ENCODE measurements at places on chromosomes 3 and 15. TPM values are rescaled to one million over a fixed set of nuclear protein-coding genes. Genes with fewer than 3 reads are reported as not detected.

Gene ARGFX
- not detected for total RNA-seq

Gene PLSCR2
- total RNA-seq, result 0.61 TPM

GRCh38 chr3:5136919-5137429, 14.9 kb downstream of the ARL8B start:
- no peak overlapping the region for H3K4me3 ChIP-seq
- H3K27ac ChIP-seq, result peak overlapping the region; percentile 94
- no peaks in the 10 kb centered on the region for H3K36me3 ChIP-seq
- peaks cover 41% of the 10 kb centered on the region for H3K4me1 ChIP-seq
- DNase-seq, result peak; percentile 60

Gene AHSG
- total RNA-seq, result not detected

Gene TSC22D2
- total RNA-seq, result 48.5 TPM

- no peak for DNase-seq
- H3K27me3 ChIP-seq, result peaks cover 54% of the 10 kb centered on the region
- peaks cover 83% of the 10 kb centered on the region for H3K4me1 ChIP-seq
Observed at GRCh38 chr15:76338486-76339304, 2.1 kb downstream of the ISL2 start.

Gene SKOR1
- 0.32 TPM for total RNA-seq

- DNase-seq, result no peak
- H3K27me3 ChIP-seq, result no peaks in the 10 kb centered on the region
- no peak overlapping the region for H3K4me3 ChIP-seq
- H3K36me3 ChIP-seq, result no peaks in the 10 kb centered on the region
- no peaks in the 10 kb centered on the region for H3K4me1 ChIP-seq
Observed at GRCh38 chr3:130488288-130488687, 28.7 kb upstream of the COL6A6 start.

DNA sequence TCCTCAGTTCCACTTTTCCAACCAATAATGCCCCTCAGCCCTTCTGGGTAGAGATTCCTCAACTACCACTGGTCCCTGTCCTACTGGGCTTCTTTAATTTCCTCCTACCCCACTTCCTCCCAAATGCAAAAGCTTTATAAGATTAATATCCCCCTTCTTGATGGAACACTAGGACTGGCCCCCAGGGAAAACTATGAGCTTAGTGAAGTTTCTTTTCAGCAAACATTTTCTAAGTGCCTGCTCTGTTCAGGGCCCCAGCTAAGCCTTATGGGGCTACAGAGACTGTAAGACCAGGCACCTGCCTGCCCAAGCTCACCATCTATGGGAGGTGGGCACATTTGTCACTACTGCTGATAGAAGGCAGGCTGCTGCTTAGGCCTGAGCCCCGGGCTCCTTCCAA, 79.4 kb downstream of the RPLP1 start:
- no peak for DNase-seq
- H3K4me3 ChIP-seq, result no peak overlapping the region
- H3K36me3 ChIP-seq, result no peaks in the 10 kb centered on the region
- H3K4me1 ChIP-seq, result no peaks in the 10 kb centered on the region
- no peak overlapping the region for H3K27ac ChIP-seq

DNA sequence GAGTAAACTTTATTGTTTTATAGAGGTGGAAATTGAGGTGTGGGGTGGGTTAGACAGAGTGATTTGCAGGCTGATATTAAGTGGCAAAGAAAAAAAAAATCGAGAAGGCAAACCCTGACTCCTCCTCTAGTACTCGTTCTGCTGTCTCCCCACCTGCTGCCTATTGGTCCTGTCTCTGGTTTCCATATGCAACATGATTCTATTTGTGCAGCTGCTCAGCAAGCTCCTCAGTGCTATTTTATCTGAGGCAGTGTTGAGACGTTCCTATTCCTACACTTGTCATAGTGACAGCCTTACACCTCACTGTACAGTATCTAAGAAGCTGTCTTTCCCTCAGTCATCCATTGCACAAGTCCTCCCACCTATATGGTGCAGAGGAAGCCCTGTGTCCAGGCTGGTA, 45.1 kb downstream of the RSL24D1 start:
- H3K4me3 ChIP-seq, result no peak overlapping the region
- no peak overlapping the region for H3K27ac ChIP-seq
- H3K27me3 ChIP-seq, result no peaks in the 10 kb centered on the region
- DNase-seq, result no peak
- H3K4me1 ChIP-seq, result no peaks in the 10 kb centered on the region

Gene KNG1
- total RNA-seq, result not detected

GRCh38 chr3:123397921-123398785, 50.7 kb downstream of the ADCY5 start:
- H3K4me1 ChIP-seq, result no peaks in the 10 kb centered on the region
- DNase-seq, result no peak
- H3K27me3 ChIP-seq, result no peaks in the 10 kb centered on the region
- no peaks in the 10 kb centered on the region for H3K36me3 ChIP-seq

DNA sequence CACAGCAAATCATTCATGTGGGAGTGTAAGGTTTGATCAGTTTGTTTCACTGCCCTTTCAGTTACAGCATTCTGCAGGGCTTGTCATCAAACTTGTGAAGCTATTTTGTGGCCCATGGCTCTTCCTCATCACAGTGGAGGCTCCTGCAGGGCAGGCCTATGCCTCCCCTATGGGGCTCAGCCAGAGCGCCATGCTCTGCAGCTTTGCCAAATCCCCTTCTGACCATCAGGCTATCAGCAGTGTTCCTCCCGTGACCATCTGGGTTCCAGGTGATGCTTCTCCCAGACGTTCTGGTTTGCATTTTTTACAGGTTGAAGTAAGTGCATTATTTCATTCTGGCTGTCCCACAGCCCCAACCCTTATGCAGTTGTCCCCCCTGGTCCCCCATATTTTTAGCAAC, 28.1 kb upstream of the REC114 start:
- H3K36me3 ChIP-seq, result no peaks in the 10 kb centered on the region
- H3K4me3 ChIP-seq, result no peak overlapping the region
- H3K4me1 ChIP-seq, result no peaks in the 10 kb centered on the region
- no peak overlapping the region for H3K27ac ChIP-seq
- DNase-seq, result no peak

DNA sequence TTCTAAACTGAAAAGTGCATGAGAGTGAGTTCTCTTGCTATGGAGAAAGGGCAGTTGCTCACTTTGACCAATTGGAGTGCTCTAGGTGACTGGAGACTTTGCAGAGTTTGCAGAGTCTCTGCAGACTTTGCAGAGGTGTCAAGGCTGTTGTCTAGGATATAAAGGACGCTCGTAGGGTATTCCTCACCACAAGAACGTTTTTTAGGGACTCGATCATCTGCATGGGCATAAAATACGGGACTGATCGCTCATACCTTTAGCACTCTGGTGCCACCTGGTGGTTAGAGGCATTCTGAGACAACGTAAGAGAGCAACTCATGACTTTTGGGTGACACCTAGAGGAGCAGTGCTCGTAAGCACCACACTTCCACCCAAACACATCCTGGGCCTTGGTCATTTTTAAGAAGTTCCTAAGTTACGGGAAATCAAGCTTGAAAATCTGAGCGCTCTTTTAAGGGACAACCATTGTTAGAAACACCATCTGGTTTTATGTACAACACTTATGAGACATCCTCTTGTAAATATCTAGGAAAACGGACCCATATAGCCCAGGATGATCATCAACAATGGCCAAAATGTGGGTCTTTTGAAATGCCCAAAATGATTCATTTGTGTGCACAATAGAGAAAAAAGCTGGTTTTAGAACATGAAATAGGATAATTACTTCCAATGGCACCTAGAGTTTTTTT, 51.6 kb upstream of the XCR1 start:
- no peaks in the 10 kb centered on the region for H3K36me3 ChIP-seq
- peaks cover 7% of the 10 kb centered on the region for H3K4me1 ChIP-seq
- no peak overlapping the region for H3K27ac ChIP-seq
- peak; percentile 91 for DNase-seq
- H3K27me3 ChIP-seq, result no peaks in the 10 kb centered on the region
- H3K4me3 ChIP-seq, result peak overlapping the region; percentile 25

Gene RAD51
- total RNA-seq, result 1.9 TPM

Gene ASB14
- not detected for total RNA-seq

All from B cell (primary cell).